Activated CD8-positive, alpha-beta memory T cell treated with anti-CD3 and anti-CD28 coated beads for 36 hours (primary cell): ENCODE measurements at places on chromosomes 12 and 14. TPM values are rescaled to one million over a fixed set of nuclear protein-coding genes. Genes with fewer than 3 reads are reported as not detected.

The GATC gene
- 30.8 TPM for total RNA-seq

The CLBA1 gene
- total RNA-seq = 4.0 TPM

The SERPINA3 gene
- total RNA-seq = not detected

The KRT6C gene
- not detected for total RNA-seq

The LARP4 gene
- 114 TPM for total RNA-seq

The FNTB gene
- 14.6 TPM for total RNA-seq

The GALNT4 gene
- total RNA-seq = 6.5 TPM

The IL26 gene
- total RNA-seq = 1.2 TPM

The LBHD2 gene
- not detected for total RNA-seq
